PC-3 (cell line): ENCODE measurements at places on chromosomes 5 and 9.

DNA sequence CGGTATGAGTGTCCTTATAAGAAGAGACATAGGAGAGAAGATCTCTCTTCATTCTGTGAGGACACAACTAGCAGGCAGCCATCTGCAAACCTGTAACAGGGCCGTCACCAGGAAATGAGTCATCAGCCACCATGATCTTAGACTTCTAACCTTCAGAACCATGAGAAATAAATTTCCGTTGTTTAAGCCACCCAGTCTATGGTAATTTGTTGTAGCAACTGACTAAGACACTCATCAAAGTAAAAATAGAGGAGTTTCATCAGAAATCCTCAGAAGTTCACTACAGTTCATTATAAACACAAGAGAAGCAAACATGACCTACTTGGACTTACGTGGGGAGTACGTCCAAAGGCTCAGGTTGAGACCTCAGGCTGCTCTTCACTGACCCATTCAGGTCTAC is 357.7 kb downstream of the SEMA5A start:
- DNase-seq = peak; percentile 61

DNA sequence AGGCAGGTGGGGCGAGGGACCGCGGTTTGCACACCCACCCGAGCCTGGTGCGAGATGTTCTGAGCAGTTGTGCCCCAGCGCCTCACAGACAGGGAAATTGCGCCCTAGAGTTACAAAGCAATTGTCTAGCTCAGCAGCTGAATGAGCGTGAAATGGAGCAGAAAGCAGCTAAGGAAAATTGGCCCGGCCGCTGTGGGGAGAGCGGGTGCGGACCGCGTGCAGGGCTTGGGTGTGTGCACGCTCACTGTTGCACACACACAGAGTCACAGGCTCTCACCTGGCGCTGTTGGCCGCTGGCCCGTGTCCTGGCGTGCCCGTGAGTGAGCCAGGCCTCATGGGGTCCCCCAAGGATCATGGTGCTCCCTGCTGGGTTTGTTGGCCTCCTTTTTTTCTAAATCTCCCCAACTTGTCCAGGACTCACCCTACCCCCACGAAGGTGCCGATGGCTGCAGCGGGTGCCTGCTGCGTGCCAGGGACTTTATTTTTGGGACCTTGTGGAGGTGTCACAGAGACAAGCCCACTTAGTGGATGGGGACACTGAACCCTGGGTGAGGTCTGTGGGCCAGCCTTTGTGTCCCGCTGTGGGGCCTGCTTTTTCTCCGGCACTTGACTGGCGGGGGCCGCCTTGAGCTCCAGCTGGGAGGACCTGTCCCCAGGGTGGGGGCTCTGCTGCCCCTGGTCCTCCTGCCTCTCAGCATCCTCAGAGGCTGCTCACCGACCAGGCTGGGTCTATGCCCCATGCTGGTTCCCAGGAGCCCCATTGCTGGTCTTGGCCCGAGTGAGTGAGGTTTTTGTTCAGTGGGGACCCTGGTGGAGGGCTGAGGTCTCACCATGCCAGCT is 5.2 kb downstream of the RXRA start:
- DNase-seq = no peak

DNA sequence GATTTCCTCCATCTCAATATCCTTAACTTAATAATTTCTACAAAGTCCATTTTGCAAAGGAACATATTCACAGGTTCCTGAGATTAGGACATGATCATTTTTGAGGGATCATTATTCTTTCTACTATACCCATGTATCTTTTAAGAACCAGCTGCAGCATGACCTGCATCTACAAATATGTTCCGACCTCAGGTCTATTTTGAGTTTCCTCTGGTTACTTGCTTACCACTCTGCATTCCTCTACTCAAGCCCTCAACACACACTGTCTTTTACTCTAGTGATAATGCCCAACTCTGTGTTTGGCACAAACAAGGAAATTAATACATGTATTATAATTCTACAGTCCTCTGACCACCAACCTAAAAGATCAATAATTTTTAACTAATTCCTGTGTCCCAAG is 386.1 kb downstream of the DNAH5 start:
- no peak for DNase-seq

- DNase-seq = peak; percentile 29
Observed at GRCh38 chr5:77218263-77218662, 7.8 kb downstream of the PDE8B start.

GRCh38 chr9:138024131-138024530 is 146.5 kb downstream of the CACNA1B start:
- no peak for DNase-seq

GRCh38 chr9:78041971-78042370 is 10.4 kb upstream of the GNAQ start:
- DNase-seq = no peak

GRCh38 chr5:39080597-39081204 is 6.5 kb upstream of the RICTOR start:
- peak; percentile 67 for DNase-seq

- no peak for DNase-seq
Observed at GRCh38 chr5:38258319-38259061, at the start of gene EGFLAM. Gene EGFLAM (plus strand): TSS chr5:38258559. CDS start chr5:38258755, 196 bp downstream.

DNA sequence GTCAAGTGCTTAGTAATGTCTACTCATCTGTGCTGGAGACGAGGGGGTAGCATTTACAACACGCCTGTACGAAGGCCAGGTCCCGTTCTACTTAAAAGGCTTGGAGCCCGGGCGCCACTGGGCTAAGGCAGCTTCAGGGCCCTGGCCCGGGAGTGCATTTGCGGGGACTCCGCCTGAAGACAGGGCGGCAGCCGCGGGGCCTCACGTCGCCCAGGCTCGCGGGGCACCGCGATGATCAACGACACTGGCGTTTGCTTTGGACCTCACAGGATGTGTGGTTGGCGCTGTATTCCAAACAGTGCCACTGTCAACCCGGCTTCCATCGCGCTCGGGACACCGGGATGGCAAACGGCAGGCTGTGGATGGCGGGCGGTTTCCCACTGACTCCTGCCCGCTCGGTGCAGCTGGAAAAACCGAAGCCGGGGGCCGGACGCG is 1.1 kb upstream of the TENT4A start:
- peak; percentile 80 for DNase-seq

DNA sequence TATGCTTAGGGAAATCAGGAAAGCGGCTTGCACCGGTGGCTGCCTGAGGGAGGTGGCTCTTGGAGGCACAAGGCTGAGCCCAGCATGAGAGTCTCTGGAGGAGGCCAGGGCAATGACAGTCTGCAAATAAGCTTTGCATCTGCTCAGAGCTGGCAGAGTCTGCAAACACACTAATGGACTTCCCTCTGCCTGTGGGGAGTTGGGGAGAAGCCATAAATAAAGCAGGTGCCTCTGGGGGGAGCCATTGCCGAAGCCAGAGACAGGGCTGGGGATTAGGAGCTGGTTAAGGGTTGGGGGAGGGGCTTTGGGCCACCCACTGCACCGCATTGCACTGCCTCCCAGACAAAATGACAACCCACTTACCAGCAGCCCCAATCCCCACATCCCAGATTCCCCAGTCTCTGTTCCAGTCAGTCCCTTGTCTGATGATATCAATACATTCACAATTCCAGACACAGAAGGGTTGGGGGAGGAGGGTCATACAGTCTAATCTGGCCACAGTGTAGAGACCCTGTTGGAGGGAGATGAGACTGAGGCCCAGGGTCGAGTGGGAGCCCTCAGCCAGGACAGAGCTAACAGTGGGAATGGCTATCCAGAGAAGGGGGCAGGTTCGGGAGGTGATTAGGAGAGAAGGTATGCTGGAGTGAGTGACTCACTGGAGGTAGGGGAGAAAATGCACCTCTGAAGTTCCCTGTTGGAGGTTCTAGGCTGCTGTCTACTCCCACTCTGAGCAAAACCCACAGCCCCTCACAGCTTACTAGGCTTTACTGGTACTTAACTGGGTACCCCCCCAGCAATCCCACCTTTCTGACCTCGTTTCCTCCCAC is 53.7 kb downstream of the PAX5 start:
- DNase-seq = peak; percentile 48

DNA sequence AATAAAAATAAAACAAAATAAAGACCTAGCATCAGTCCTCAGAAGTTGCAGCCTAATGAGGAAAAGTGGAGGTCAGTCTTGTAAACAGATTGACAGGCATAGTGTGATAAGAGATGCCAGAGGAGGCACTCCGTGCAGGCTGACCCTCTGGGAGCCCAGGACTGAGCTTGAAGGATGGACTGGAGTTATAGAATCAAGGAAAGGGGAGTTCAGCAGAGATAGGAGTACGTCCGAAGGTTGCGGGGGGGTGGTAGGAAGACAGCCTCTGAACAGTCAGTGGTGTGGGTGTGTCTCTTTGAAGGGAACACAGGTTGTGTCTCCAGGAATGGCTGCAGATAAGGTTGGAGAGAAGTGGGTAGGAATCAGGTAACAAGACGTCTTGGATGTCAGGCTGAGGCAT is 126.1 kb upstream of the CPEB4 start:
- DNase-seq = no peak

DNA sequence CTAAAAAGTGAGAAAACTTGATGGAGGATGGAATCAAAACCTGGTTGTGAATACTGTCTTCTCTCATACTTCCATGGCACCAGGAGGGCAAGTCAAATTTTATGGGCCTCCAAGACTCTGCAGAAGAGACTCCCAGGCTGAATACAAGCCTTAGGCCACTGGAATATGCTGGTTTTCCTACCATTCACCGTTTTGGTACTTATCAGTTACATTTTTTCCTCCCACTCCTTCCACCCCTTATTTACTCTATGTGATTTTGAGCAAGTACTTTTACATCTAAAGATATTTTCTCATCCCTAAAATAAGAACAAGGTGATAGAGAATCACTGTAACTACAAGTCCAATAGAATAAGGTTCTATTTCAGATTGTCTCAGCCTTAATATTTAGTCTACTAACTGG is 8.0 kb upstream of the LIX1 start:
- DNase-seq = no peak

DNA sequence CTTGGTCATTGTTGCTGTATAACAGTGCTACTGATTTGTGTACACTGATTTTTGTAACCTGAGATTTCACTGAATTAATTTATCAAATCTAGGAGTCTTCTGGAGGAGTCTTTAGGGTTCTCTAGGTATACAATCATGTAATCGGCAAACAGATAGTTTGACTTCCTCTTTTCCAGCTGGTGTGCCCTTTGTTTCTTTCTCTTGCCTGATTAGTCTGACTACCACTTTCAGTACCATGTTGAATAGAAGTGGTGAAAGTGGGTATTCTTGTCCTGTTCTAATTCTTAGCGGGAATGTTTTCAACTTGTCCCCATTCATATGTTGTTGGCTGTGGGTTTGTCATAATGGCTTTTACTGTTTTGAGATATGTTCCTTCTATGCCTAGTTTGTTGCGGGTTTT is 24.7 kb upstream of the RANBP6 start:
- no peak for DNase-seq

GRCh38 chr5:170154744-170155143 is 49.0 kb downstream of the FOXI1 start:
- DNase-seq = no peak
